Neural crest cell (in vitro differentiated cells): ENCODE measurements at places on chromosomes 2 and 18.

DNA sequence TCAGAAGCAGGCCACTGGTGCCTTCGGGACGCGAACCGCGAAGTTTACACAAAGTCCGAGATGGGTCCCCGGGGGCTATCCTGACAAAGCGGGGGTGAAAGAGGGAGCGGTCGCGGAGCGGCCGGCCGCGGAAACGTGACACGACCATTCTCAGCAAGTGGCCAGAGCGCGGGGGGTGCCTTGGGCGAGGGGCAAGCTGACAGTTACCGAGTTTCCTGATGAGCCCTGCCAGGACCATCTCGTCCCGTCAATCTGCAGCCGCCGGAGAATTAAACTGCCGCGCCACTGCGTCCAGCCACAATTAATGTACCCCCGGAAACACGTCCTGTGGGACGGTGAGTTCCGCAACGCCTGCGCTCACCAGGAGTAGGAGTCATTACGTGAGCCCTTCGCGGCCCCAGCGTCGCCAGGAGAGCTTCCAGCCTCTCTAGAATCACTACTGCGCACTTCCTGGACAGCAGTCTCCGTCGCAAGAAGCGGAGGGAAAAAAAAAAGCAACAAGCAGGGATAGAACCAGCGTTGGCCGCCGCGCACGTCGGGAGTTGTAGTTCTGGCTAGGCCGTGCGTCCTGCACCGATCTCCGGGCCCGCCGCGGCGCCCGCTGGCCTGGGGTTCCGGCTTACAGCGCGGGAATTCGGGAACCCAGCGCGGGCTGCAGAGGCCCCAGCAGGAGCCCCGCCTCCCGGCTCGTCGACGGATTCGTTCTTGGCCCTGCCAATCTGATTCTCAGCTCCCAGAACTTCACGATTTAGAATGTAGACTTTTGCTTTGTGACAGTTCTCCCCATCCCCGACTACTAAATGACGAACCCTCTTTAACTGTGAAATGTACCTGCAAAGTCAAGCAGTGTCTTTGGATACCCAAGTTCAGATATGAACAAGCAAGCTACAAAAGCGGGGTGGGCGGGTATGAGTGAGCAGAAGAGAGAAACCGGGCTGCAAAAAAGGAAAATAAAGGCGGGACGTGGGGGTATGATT, at the start of gene RTTN:
RTTN (minus strand) TSS at position 267 of the 977 bp plus-strand sequence; CDS start at position 238, 29 bp downstream.
- peak; percentile 93 for DNase-seq

DNA sequence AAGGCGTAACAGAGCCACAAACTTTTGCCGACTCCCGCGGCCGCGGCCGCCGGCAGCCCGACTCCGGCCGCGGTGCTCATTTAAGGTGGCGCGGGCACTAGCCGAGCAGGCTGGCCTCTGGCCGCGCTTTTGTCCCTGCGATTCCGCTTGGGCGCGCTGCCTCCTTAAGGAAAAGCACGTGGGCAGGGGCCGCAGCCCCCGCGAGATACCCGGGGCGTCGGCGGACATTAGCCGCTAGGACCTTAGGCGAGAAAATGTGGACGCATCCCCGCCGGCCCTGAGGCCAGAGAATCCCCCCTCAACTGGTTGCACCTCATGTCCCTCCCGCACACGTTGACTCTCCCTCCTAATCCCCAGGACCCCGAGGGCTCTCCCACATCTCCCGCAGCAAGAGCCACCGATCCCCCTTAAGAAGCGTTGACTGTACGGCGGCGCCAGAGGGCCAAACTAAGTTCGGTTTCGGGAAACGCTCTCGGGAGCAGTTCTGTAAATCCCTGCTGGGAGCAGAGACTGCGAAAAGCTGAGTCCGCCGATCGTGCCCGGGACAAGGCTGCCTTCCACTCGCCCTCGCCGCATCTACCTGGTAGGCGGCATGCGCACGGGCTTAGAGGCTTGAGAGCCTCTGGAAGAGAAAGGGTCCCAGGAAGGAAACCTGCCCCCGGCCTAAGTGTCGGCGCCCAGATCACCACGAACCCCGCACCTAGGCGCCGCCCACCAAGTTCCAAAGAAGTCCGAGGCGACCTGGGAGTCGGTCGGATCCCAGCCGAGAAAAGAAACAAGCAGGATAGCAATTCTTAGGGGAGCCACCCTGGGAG, 1.8 kb upstream of the SATB2 start:
- DNase-seq: peak; percentile 90

GRCh38 chr18:73646772-73647171, 500.9 kb downstream of the FBXO15 start:
- DNase-seq: no peak

DNA sequence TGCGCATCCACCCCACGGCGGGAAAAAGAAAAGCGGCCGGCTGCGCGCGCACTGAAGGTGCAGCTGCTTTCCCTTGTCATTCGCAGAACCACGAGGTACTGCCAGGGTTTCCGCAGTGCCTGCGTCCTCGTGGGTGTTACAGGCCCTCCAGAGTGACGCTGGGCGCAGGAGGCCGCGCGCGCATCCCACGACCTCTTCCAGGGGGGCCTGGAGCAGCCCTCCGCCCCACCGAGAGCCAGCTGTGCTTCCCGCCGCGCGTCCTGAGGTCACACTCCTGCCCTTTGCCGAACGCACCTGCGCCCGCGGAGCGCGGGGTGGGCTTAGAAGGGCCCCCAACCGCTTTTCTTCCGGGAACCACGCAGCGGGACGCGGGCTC, 378 bp upstream of the IAH1 start:
- DNase-seq: no peak

DNA sequence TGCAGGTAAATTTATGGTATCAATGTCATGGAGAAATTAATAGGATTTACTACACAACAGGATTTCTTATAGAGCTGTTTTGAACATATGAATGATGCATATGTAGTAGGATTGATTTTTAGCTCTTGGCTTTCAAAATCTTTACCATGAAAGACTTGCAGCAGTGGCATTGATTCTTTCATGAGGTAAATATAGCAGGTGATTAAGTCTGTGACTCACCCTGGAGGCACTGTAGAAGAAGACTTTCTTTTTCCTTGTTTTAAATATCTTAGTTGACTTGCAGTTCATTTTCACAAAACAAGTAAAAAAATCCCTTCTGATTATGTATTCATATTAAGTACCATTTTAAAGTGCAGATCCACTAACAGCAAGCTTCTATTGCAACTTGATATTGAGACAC, 463.0 kb downstream of the FBXO15 start:
- DNase-seq: no peak

GRCh38 chr2:105489168-105489878, 90.5 kb upstream of the FHL2 start:
- no peak for DNase-seq

GRCh38 chr2:191125646-191126045, 25.1 kb downstream of the STAT4 start:
- no peak for DNase-seq

DNA sequence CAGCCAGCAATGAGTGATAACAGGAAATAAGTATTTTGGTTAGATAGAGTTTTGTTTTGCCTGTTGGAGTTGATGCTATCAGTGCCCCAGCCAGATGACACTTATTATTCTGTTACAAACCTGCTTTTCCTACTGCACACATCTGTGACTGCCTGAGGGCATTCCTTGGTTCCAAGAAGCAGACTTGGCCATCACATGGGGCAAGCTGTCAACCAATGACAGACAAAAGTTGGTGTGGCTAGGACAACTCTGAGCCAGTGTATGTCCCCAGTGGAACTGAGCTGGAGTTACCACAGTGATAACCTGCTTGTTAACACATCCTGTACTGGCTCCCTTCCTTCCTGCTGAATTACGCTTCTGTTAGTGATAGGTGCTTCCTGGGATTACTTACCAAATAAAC, 54.5 kb downstream of the FAM171B start:
- DNase-seq: no peak

- DNase-seq: no peak
Measured at GRCh38 chr2:41409328-41409727, 638.5 kb upstream of the PKDCC start.

GRCh38 chr2:239394346-239394945, 6.4 kb downstream of the HDAC4 start:
- no peak for DNase-seq

DNA sequence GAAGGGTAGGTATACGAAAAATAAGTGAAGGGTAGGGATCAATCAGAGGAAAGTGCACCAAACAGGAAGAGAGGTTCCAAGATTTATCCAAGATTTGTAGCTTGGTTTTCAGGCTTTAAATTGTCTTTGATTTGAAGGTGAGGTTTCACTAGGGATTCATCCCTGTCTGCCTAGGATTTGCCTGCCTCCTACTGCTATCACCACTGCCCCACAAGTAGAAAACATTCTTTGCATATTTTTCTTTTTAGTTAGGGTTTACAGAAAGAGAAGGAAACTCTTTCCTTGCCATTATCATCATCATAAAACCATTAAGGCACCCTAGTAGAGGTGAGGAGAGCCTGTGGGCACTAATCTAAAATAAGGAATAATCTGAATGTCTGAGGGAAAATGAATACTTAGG, 45.8 kb upstream of the TANC1 start:
- no peak for DNase-seq

- DNase-seq: no peak
Measured at GRCh38 chr2:159128191-159128590, 158.3 kb downstream of the WDSUB1 start.
